ENCODE measurements at places on chromosomes 6 and 20.

GRCh38 chr6:66508433-66508832 lies 801.4 kb upstream of the EYS start:
- DNase-seq = no peak

GRCh38 chr20:41969656-41970055 lies 351.5 kb upstream of the CHD6 start:
- DNase-seq = no peak

- DNase-seq = no peak
Observed at GRCh38 chr20:48708116-48708515, 119.7 kb downstream of the PREX1 start.

DNA sequence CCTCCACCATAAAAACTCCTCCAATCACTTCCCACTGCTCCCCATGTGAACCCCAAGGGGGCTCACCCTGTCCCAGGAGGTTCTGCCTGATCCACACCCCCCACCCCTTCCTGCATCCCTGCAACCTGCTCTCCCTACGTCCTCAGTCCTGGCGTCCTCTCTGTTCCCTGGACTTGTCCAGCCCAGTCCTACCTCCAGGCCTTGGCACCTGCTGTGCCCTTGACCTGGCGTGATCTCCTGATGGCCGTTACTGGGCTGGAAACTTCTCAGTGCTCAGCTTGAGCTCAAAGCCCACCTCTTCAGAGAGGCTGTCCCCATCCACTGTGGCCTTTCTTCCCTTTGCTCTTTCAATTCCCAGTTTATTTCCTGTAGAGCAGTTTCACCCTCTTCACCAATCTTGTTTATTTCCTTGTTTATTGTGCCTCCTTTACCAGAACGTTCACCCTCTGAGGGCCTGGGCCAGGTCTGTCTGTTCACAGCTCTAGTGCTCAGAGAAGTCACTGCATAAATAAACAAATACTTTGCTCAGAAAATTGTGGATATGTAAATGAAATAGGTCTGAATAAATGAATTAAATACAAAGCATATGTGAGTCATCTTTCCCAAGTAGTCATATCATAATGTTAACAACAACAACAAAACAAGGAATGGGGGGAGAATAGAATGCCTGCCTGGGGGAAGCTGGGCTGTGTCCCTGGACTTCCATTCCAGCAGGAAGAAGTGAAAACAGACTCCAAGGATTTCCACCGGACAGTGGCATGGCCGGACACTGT lies 175.7 kb upstream of the SULF2 start:
- DNase-seq = no peak

DNA sequence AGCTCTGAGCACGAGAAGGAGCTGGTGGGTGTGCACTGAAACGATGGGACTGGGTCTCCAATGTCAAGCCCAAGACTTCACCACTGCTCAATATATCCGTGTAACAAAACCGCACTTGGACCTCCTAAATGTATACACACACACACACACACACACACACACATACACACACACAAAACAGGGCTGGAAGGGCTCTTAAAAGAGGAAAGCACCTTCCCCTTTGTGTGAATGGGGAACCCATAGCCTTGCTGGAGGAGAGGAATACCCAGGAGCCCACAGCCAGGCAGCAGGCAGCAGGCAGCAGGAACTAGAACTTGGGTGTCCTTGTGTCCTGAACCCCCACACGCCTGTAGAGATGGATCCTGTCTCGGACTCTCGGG lies 29.8 kb downstream of the TGM2 start:
- no peak for DNase-seq

DNA sequence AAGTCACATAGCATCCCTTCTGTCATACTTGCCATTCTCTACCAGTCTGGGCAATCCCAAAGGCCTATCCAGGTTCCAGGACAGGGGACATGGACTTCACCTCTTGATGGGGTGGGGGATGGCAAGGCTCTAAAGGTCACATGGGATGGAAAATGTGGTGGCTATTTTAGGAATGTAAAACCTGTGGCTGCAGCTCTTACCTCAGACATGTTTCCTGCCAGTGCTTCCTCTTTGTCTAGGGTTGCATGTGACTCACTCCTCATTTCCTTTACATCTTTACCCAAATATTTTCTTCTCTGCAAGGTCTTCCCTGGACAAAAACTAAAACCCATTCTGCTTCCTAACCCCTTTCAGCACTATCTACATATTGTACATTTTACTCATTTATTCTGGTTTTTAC lies 135.7 kb downstream of the BTBD3 start:
- DNase-seq = peak; percentile 76

- peak; percentile 86 for DNase-seq
Observed at GRCh38 chr20:51497542-51498467, 44.7 kb downstream of the NFATC2 start.
